ENCODE measurements at places on chromosomes 3 and 15.

DNA sequence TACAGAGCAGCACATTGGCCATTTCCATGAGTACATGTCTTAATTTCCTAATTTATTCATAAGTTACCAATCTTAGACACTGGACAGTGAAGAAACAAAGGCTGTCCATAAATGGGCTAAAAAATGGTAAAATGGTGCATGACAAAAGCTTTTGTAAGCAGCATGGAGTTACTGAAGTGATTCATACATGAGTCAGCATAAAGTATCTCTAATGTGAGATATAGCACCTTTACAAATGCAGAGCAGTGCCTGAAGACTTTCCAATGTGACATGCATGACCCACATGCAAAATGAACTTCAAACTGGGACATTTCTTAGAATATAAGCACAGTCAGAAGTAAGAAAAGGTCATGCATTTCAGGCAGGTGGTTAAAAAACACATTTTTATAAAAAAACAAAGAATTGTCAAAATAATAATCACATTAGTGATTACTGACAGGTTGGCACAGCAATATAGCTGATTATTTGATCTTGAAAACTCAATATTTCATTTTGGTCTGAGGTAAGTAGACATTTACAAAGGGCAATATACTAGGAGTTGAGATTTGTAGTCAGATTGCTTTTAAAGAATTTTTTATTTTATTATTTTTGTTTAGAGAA is 299.3 kb downstream of the PLCL2 start:
- no peak for DNase-seq

DNA sequence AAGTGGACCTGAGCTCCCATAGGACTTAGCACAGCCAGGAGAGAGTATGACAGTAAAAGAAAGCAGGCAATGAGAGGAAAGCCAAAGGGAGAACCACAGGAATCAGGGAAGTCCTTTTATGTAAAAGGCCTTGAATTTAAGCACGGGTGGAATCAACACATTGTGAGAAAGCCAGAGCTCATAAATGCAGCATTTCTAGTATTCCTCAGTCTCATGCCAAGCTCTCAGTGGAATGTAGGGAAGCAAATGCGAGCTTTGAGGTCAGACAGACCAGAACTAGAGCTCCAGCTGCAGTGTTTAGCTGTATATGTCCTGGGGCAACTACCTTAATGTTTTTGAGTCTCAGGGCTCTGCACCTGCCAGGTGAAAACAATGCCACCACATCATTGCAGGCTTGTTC is 132.1 kb upstream of the TRIM42 start:
- no peak for DNase-seq

DNA sequence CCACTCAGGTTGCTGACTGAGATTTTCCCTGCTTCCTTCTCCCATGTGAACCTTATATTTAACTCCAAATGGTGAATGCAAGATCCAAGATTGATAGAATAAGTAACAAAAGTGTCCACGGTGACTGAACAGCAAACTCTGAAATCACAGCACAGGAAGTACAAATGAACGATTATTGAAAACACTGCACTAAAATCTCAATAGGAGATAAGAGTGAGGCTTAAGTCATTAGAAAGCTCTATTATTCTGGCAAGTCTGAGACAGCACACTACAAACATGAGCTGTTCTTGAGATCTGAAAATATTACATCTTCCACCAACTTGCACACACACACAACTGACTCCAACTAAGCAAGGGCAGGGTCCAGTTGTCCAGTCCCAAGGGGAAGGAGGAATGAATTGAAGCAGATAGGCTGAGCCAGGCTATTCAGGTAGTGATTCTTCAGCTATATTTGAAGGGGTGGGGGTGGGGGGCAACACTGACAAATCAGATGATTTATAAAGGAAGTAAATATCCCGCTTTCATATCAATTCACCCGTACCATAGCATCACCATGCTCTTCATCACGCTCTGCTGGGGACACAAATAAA is 2.9 kb downstream of the ZNF385D start:
- no peak for DNase-seq

GRCh38 chr3:156172536-156172935 is 52.2 kb downstream of the KCNAB1 start:
- no peak for DNase-seq

DNA sequence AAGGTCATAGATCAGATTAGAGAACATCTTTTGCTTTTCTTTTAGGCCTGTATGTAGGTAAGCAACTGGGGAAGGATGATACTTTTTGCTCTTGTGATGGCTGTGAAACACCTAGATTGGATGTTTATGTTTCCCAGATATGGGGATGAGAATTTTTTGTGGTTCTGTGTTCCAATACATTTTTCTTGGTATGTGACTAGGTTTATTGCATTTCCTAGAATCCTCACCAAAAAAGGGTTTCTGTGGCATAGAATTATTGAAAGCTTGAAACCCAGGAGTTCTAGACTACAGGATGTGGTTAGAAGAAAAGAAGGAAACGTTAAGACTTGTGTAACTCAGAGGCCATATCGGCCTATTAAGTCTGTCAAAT is 25.8 kb downstream of the OXNAD1 start:
- DNase-seq, result no peak

- no peak for DNase-seq
Measured at GRCh38 chr3:36580716-36581115, 183.6 kb downstream of the DCLK3 start.

GRCh38 chr3:139745831-139746230 is 68.1 kb upstream of the NMNAT3 start:
- no peak for DNase-seq

DNA sequence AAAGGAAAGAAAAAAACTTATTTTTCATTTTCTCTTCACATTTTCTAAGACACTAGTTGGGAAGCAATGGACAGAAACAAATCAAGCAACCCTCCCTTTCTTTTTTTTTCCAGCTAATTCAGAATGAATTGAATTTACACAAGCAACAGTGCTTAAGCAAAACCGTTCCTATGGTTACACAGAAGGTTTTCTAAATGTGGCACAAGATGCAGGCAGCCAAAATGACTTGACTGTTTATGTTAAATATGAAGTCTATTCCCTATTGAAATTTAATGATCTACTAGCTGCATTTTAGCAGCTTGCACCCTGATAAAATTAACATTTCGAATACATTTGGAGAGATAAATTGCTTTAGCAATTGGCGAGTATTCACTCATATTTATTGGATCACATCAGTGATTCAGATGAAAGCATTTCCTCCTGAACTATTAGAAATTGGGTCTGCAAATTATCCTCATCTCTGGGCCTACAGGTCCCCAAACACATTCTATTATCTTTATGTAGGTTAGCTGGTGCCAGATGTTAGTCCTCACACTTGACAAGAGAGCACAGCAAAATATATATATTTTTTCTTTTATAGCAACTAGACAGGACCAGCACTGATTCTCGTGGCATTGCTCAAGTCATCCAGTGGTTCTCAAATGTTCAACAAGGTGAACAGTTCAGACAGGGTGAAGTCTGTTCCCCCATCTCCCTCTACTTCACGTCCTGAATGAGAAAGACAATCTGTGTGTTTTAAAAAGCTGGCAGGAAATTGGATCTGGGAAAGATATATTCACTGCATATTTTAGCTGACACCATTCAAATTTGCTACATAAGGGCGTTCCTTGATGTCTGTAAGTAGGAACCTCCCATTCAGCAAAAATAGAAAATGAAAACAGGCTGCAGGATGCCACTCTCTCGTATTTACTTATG is 463.6 kb upstream of the KCNMB2 start:
- no peak for DNase-seq

DNA sequence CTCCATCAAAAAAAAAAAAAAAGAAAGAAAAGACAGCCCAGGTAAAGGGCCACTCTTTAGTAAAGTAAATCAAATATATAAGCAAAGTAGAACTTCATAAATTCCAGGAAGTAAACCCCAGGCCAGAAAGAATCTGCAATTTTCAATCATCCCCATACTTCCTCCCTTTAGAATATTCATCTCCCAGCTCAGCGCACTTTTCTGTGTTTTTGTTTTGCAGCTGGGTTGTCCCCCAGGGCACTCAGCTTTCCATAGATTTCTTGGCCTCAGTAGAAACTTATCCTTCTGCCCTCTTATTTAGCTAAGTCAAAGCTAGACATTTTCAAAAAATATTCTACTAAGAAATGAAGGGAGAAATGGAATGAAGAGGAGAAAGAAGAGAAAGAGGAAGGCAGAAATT is 24.0 kb upstream of the SPRED1 start:
- DNase-seq, result no peak

GRCh38 chr3:172061724-172062184 is 22.4 kb downstream of the FNDC3B start:
- DNase-seq, result no peak

DNA sequence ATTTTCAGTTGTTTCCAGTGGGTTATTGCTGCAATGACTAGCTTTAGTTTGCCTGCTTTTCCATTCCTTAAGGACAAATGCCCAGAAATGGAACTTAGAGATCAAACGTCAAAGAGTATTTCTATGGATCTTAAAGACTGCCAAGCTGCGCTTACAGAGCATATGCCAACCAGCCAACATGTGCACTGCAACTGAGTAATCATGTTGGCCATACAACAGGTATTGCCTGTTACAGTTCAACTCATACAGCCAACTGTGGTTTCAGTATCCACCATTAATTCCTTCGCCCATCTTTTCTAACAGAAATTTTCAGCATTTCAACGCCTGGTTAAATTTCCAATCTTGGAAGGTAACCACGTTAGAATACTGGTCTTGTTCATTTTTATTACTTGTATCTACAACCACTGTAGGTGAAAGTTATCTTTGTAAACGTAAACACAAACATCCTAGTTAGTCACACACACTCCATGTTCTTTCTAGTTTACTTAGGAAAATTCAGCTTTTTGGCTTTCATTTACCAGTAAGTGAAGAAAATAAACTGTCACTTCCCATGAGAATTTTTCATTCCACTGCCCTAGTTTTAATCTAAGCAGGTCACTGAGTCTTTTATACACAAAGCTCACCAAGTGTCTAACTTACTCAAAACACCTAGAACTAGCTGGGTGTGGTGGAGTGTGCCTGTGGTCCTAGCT is 3.9 kb downstream of the RPL32 start:
- no peak for DNase-seq

DNA sequence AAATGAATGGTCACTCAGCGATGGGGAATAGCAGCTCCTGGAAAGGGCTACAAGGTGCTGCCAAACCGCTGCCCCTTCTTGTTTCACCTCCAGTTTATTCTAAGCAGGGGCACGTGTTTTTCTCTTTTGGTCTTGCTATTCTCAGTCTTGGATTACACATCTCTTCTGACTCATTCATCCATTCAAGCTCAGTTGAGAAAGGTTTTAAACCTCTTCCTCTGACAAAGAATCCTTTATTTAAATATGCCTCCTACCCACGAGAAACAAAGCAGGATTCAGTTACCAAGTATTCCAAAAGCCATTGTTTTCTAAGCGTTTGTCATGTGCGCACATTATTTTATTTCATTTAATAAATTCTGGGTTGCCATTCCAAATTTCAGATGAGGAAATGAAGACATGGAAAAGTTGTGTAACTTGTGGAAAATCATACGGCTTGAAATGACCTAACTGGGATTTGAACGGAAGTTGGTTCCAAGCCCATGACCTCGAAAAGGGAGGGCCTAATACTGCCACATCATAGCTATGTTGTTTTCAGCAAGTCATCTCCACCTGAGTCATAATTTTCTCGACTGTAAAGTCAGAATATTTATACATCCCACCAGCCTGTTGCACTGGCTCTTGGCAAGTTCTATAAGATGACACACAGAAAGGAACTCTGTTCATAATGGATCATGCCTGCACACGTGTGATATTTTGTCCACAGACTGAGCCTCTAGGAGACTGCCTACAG is 292.0 kb upstream of the SLCO3A1 start:
- DNase-seq, result no peak

DNA sequence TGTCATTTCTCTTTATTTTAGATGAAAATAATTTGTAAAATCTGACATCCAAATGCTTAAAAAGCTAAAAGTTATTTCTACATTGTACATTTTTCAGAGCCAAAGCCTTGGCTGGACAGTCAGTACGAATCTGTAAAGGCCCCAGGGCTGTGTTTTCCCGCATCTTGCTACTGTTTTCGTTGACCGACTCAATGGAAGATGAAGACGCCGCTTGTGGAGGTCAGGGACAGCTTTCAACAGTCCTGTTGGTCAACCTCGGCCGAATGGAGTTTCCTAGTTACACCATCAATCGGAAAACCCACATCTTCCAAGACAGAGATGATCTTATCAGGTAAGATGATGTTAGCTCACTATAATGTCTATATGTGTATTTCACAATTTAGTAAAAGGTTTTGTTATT is 10.0 kb downstream of the FAN1 start:
- DNase-seq, result no peak

DNA sequence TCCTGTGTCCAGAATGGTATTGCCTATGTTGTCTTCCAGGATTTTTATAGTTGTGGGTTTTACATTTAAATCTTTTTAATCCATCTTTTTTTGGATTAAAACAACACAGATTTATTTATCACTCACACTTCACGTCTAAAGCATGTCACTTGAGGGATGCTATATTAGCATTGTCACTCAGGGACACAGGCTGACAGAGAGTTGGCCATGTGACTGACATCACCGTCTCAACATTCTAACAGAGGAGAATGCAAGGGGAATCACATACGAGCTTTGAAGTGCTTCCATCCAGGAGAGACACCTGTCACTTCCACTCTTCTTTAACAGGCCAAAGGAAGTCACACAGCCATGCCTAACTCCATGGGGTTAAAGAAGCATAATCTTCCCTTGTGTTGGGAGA is 204.6 kb upstream of the AZI2 start:
- DNase-seq, result no peak

GRCh38 chr3:144966560-144966959 is 994.9 kb downstream of the DIPK2A start:
- no peak for DNase-seq

DNA sequence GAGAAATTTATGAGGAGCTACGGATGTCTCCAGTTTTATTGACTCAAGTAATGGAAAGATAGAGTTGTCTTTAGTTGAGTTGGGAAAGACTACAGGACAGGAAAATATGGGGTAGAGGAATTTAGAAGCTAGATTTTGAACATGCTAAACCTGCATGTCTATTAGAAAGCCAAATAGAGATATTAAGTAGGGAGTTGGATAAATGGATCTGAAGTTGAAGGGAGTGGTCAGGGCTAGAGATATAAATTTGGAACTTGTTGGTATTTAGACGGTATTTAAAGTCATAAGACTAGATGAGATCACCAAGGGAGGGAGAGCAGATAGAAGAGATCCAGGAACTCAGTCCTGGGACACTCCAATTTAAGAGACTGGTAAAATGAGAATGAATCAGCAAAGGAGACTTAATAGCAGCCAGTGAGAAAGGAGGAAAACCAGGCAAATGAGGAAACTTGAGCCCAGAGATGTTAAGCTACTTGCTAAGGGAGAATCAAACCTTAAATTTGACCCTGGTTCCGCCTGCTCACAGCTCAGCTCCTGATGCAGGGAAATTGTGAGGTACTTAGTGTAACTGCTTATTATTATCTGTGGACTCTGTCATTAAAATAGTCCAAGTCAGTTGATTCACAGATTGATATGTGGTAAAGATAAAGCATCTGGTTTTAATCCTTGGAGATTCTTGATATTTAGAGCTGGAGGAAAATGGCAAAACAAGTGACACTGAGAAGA is 35.8 kb downstream of the ABI3BP start:
- DNase-seq, result no peak

- no peak for DNase-seq
Measured at GRCh38 chr3:168707900-168708299, 612.2 kb upstream of the GOLIM4 start.

GRCh38 chr3:128763967-128764366 is 38.0 kb downstream of the RAB7A start:
- no peak for DNase-seq

- DNase-seq, result no peak
Measured at GRCh38 chr3:131716943-131717342, 214.2 kb upstream of the MRPL3 start.

- DNase-seq, result peak; percentile 81
Measured at GRCh38 chr3:176046703-176047102, 1150.6 kb downstream of the TBL1XR1 start.

- no peak for DNase-seq
Measured at GRCh38 chr3:190877925-190878324, 15.4 kb upstream of the GMNC start.
